ENCODE measurements at places on chromosomes 7 and 10.
A peak's percentile ranks its signal among the peaks of the same experiment; 100 is the strongest.

GRCh38 chr10:93030409-93030808 is 30.2 kb upstream of the CYP26C1 start:
- DNase-seq, result peak; percentile 74

GRCh38 chr10:33274096-33274785 is 60.2 kb downstream of the NRP1 start:
- DNase-seq, result peak; percentile 51

GRCh38 chr7:118312051-118312450 is 87.5 kb downstream of the ANKRD7 start:
- DNase-seq, result no peak

GRCh38 chr7:39153647-39154046 is 175.9 kb downstream of the POU6F2 start:
- DNase-seq, result no peak

GRCh38 chr7:47709051-47709450 is 127.1 kb upstream of the TNS3 start:
- DNase-seq, result no peak

DNA sequence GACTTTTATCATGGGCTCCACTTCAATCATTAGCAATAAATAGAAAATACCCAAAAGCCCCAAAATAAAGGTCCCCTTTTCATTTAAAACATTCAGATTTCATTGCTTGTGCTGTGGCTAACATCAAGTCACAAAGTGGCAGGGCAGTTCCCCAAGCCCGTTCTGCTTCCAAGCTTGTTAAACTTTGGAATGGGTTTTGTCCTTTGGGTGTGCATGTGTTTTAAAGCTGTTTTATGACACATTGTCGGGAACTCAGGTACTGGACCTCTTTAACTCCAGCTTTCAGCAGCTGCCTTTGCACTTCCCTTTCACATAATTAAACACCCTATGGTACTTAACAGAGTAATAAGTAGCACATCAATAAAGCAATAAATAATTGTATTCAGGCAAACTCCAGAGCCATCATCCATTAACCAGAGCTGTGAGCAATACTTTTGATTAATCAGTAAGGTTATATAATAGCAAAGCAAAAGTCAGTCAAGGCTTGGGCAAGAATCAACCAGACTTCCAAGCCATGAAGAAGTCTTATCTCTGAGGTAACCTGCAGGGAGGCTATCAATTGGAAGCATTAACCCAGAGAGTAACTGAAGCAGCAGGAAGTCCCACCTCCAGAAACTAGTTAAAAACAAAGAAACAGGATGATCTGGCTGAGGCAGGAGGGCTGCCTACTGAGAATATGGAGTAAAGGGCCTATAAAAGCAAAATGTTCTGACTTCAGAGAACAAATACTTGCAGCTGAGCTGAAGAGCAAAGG is 56.1 kb upstream of the ARID5B start:
- DNase-seq, result no peak

GRCh38 chr10:35035606-35036005 is 54.5 kb downstream of the CUL2 start:
- no peak for DNase-seq

- no peak for DNase-seq
Measured at GRCh38 chr7:123099712-123100111, 100.1 kb downstream of the SLC13A1 start.

DNA sequence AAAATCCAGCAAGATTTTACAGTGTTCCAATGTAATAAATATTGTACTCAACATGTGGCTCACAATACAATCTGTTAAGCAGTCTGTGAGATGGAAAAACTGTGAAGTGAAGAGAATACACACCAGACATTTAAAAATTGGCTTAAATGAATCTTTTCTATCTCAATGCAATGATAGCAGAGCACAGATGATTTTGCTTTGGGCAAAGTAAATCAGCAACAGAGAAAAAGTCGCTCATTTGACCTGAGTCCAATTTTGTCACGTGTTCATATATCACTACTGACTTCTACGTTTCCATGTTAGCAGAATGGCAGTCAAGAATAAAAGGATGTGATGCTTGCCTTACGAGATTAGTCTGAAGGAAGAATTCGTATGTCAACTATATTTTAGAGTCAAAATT is 506.7 kb downstream of the POM121L12 start:
- no peak for DNase-seq

- DNase-seq, result peak; percentile 84
Measured at GRCh38 chr10:3045471-3046209, 21.7 kb upstream of the PFKP start.

GRCh38 chr10:121165276-121165675 is 314.1 kb downstream of the WDR11 start:
- peak; percentile 50 for DNase-seq

DNA sequence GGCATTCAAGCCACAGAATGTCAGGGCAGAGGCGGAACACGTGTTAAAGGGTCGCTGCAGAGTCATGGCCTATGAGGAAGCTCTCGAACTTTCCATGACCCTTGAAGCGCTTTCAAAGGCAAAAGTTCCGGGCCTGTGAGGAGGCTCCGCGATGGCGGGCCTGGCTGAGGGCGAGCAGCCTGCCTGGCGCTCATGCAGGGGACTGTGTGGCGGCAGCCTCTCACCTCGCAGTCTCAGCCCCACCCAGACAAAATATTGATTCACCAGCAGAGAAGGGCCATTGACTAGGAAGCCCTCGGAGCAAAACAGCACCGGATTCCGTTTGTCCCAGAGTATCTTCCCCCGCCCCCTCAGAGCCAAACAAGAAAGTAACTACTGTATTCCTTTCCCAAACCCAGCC is 12.8 kb upstream of the CNNM1 start:
- no peak for DNase-seq

- no peak for DNase-seq
Measured at GRCh38 chr10:74750848-74751274, 75.5 kb upstream of the KAT6B start.

DNA sequence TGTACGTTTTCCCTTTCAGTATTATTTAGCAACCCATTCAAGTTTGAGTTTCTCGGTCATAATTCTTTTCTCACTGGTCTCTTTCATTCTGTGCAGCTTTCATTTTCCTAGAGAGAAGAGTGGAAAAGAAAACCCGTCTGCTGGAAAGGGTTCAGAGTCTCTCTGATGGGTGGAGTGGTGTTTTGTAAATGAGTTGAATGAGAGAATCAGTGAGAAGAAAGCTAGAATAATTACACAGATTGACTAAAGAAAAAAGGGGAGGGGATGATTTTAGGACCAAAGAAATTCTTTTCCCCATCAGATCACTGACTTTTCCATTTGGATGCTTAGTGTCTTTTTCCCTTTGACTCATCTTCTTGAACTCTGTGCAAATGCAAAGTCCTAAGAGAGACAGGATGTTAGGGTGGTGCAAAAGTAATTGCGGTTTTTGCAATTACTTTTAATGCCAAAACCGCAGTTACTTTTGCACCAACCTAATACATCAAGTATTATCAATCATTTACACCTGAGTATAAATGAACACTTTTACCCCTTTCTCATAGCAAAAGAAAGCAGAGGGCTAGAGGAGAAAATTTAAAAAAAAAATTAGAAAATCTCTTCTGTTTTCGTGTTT is 242.1 kb upstream of the SP4 start:
- DNase-seq, result no peak

GRCh38 chr10:107657851-107658250 is 493.3 kb upstream of the SORCS1 start:
- no peak for DNase-seq

- DNase-seq, result no peak
Measured at GRCh38 chr7:158228986-158229385, 358.6 kb downstream of the PTPRN2 start.

DNA sequence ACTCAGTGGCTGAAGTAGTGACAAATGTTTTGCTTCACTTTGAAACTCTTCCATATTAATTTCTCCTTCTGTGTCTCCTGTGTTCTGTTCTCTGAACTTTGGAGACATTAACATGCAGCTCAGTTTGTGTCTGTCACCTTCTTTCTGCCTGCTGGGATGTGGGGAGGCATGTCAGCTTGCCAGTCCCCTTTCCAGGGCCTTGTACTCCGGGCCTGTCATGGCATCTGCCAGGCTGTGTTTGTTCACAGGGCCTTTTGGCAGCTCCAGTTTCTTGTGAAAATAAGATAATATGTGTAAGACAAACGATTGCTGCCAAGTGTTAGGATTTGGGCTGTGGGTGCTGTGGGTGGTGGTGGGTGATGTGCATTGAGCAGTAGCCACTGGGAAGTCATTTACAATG is 76.1 kb upstream of the ELMO1 start:
- DNase-seq, result no peak

- no peak for DNase-seq
Measured at GRCh38 chr7:150407588-150408392, 28.7 kb downstream of the ZNF775 start.

GRCh38 chr10:93412801-93413200 is 69.3 kb downstream of the MYOF start:
- DNase-seq, result no peak

DNA sequence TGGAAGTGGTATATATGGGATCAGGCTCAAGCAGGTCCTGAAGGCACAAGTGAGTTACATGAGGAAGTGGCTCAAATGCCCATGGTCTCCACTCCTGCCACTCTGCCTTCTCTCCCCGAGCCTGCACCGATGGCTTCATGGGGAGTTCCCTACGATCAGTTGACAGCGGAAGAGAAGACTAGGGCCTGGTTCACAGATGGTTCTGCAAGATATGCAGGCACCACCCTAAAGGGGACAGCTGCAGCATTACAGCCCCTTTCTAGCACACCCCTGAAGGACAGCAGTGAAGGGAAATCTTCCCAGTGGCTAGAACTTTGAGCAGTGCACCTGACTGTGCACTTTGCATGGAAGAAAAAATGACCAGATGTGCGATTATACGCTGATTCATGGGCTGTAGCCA is 95.3 kb downstream of the HOXA1 start:
- no peak for DNase-seq

DNA sequence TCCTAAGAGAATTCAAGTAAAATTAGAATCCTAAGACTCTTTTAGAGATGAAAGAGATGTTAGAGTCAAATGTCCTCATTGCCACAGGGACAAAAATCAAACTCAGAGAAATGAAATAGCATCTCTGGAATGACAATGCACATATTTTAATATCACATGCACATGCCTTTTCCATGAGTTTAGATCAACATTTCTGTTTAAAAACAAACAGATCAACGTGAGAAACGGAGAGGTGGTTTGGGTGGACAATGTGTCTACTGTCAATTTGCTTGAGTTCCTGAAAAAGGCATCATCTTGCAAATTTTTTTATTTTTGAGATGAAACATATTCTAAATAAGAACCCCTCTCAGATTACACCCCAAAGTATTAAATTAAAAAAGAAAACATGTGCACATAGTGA is 130.0 kb downstream of the CHRM2 start:
- peak; percentile 27 for DNase-seq

GRCh38 chr10:48444266-48444665 is 137.8 kb downstream of the MAPK8 start:
- DNase-seq, result peak; percentile 56

GRCh38 chr7:94451187-94451586 is 56.5 kb downstream of the COL1A2 start:
- no peak for DNase-seq

- no peak for DNase-seq
Measured at GRCh38 chr10:61031341-61031740, 87.4 kb upstream of the RHOBTB1 start.

- DNase-seq, result no peak
Measured at GRCh38 chr7:158309868-158310763, 277.5 kb downstream of the PTPRN2 start.

DNA sequence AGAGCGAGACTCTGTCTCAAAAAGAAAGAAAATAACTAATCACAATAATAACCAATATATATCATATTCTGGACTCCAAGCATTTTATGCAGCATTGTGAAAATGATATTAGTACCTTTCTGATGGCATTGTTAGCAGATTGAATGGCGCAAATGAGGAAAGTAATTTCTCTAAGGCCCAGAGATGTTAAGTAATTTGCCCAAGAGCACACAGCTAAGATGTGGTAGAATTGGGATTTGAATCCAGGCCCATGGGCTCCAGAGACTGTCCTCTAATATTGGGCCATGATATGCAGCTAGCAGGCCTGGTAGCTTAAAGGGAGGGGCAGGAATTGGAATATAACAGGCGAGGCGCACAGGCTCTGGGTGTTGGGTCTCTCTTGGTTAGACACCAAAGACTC is 44.1 kb downstream of the ZNF503 start:
- DNase-seq, result no peak

DNA sequence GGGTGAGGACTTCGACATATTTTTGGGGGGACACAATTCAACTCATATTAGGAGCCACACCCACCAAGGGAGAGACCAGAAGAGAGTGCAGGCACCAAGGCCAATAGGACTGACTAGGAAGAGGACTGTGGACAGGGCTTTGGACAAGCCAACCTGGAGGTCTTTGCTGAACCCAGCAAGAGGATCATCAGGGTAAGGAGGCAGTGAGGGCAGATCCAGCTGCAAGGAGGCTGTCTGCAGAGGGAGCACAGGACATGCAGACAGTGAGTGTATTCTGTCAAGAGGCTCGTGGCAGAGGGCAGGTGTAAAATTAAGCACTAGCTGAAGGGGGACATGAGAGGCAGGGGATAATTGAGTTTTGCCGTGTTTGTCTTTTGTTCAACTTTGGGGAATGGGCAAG is 83.4 kb upstream of the MGMT start:
- no peak for DNase-seq

DNA sequence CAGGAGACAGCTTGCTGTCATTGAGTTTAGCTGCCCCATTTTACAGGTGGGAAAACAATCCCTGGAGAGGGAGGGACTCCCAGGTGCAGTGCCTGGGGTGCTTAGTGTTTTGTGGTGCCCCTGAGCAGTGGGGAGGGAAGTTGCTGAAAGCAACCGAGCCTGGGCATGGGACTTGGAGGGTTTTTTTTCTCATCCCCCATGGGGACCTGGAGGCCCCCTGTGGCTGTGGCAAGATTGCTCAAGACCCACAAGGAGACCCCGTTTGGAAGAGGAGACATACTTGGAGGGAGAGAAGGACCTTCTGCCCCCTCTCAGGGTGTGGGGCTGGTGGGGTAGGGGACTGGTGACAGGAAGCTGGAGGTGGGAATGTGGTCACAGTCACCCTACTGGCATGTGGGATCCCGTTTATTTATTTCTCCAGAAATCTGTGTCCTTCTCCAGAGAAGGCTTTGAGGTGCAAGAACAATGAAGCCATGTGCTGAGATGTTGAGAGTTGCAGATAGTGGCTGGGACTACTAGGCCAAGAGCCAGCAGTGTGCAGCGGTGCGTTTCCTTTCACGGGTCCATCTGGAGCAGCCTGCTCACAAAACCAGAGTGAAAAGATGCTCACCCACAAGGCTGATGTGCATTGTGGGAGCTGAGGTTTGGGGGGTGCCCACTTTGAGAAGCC is 21.5 kb downstream of the ZMIZ1 start:
- DNase-seq, result no peak

DNA sequence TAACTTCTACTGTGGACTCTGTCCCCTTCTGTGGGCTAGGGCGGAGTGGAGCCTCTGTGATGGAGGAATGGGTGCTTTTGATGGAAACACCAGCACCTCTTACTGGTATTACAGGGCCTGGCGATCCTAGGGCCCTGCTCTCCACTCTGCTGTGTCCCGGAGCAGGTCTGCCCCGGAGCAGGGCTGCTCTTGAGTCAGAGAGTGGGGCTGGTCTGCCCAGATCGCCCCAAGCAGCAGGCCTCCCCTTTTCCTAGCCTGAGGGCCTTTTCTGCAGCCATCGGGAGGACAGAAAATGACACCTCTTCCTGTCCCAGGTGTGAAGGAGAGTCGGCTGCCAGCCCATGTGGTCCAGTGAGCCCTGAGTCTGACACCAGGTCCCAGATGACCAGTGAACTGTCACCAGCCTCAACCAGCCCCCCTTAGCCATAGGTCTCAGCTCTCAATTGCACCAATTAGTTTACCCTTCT is 1.4 kb downstream of the ZNF282 start:
- no peak for DNase-seq

- no peak for DNase-seq
Measured at GRCh38 chr7:44143646-44144250, 2.6 kb upstream of the MYL7 start.

All from astrocyte of the spinal cord (primary cell).